Fibroblast of gingiva (primary cell): ENCODE measurements at places on chromosomes 13 and 19.

- no peak for DNase-seq
Observed at GRCh38 chr13:93304134-93304533, 77.5 kb downstream of the GPC6 start.

- no peak for DNase-seq
Observed at GRCh38 chr13:26919311-26919710, 158.7 kb upstream of the GPR12 start.

DNA sequence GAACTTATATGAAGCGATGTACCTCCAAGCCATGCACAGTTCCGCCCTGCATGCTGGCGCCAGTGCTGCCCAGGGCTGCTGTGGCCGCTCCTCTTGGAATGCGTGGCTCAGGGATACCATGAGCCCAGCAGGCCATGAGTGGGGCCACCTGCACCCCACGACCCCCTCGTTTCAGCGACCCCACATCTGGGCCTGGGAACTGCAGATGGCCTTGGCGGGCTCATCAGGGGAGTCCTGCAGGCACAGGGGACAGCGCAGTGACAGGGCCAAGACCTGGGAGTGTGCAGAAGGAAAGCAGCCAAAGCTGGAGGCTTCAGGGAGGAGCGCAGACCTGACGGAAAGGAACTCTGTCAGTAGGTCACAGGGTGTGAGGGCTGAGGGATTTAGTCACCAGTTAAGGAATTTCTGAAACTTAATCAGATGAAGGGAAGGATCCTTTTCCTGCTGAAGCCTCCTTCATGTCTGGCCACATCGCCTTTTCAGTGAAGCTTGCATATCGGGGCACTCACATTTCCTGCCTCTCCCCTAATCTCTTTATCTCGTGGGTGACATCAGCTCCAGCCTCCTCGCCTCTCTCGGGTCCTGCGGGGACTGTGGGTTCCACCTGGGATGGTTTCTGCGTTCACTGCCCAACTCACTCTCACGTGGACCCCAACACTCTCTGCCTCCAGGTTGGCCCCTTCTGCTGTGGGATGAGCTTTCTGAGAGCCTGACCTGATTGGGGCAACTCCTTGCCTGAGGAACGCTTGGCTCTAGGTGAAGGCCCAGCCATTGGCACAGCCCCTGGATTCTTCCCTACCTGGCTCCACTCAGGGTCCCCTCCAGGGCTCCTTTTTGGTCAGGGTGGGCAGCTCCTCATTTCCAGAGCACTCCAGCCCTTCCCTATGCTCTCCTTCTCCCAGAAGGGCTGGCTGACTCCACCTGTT, 123.5 kb downstream of the CRYL1 start:
- no peak for DNase-seq

DNA sequence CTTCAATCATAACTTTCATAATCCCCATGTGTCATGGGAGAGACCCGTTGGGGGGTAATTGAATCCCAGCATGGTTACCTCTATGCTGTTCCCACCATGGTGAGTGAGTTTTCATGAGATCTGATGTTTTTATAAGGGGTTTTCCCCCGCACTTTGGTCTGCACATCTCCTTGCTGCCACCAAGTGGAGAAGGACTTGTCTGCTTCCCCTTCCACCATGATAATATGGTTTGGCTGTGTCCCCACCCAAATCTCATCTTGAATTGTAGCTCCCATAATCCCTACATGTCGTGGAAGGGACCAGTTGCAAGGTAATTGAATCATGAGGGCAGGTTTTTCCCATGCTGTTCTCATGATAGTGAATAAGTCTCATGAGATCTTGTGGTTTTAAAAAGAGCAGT, 524.9 kb downstream of the SLITRK5 start:
- no peak for DNase-seq

DNA sequence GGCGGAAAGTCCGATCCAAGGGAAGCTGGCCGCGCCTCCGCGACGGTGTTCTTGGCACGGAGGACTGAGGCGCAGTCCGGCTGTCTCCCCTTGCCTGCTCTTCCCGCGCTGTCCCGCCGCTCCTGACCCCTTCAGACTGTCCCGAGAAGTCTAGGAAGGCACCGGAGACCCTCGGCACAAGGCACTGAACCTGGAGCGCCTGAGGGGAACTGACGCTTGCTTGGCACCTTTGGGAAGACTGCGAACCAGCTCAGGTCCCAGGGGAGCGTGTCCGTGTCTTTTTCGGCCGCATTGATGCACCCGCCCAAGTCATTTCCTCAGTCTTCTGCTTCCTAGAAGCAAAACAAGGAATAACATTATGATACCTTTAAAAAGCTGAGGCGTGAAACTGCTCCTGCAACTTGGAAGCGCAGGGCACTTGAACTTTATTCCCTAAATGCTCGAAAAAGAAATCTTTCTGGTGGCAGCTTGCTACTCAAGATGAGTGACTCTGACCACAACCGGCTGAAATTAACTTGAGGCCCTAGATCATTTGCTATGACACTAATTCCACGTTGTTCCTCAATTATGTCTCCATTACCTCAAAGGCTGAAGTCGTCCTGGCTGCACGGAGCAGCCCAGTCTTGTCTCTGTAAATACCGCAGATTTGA, 735 bp upstream of the FLT1 start:
- DNase-seq = no peak

DNA sequence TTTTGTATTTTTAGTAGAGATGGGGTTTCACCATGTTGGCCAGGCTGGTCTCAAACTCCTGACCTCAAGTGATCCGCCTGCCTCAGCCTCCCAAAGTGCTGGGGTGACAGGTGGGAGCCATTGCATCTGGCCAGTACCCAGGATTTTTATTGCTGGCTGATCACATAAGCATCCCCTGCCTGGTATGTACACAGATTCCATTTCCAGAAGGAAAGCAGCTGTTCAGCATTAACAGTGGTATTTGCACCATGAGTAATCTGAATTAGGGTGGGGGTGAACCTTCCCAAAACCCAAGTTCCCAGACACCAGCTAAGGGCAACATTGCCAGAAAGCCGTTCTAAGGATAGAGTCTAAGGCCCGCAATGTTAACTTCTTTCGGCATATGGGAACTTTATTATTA, 7.3 kb downstream of the ZNF555 start:
- DNase-seq = no peak

GRCh38 chr19:10395003-10395402, 8.3 kb downstream of the CDC37 start:
- DNase-seq = no peak

- peak; percentile 19 for DNase-seq
Observed at GRCh38 chr13:73230716-73231115, 171.9 kb downstream of the KLF5 start.

DNA sequence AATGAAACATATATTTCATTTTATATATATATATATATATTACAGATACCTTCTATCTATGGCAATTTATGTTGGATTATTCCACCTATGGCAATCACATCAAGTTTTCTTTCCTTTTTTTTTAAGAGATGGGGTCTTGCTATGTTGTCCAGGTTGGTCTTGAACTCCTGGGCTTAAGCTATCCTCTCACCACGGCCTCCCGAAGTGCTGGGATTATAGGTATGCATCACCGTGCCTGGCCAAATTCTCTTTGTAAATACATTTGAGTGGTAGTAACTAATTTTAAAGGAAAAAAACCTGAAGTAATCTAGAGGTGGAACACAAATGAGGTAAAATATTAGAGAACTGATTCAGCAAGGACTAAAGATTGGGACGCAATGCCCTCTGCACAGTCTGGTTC, 21.6 kb upstream of the BRD4 start:
- DNase-seq = no peak

GRCh38 chr13:78431328-78431727, 172.0 kb downstream of the POU4F1 start:
- DNase-seq = no peak

- peak; percentile 37 for DNase-seq
Observed at GRCh38 chr13:19601749-19602725, 31.4 kb upstream of the MPHOSPH8 start.

DNA sequence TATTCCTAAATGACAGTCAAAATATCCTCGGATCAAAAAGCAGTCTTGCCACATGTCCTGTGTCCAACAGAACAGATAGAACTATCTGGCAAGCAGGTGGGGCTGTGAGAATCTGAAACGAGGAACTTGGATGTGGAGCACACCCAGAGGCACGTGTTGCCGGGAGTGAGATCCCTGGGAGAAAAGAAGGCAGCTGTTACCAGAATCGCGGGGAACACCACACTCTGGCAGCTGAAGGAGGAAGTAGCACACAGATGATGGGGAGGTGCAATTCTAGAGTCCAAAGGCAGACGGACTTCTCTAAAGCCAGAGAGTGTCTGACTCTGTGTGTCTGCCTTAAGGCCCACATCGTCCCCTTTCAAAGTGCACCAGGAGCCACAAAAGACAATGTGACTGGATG, 22.3 kb downstream of the SLC7A1 start:
- peak; percentile 13 for DNase-seq

- DNase-seq = no peak
Observed at GRCh38 chr19:15810335-15810734, 5.1 kb downstream of the OR10H1 start.

DNA sequence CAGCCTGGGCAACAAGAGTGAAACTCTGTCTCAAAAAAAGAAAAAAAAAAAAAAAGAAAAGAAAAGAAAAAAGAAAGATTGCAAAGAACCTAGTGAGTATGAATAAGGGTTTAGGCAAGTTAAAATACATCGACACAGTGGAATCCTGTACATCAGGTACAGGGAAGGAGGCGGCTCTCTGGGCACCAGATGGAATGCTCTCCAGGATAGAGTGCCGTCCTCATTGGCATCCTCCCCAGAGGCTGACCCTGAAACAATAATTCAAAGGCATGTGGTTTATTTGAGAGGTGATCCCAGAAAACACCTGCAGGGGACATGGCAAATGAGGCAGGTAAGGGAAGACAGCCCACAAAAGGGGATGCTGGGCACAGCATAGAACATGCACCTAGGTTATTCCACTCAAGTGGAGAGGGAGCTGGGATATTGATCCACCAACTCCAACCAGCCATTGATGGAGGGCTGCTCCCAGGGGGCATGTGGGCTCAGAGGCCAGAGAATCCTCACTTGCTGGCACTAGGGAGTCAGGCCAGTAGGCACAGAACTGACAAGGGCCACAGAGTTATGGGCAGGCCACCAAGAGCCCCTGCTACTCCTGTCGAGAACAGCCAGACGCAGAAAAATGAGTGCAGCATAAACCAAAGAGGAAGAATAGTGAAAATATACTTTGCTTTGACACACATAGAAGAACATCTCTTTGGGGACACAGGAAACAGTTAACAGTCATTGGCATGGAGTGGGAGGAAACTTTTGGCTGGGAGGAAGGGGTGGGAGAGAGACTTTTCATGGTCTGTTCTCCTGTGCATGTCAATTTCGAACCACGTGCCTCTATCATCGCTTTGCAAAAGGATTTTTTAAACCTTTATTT, 4.2 kb downstream of the TSPAN16 start:
- DNase-seq = no peak

DNA sequence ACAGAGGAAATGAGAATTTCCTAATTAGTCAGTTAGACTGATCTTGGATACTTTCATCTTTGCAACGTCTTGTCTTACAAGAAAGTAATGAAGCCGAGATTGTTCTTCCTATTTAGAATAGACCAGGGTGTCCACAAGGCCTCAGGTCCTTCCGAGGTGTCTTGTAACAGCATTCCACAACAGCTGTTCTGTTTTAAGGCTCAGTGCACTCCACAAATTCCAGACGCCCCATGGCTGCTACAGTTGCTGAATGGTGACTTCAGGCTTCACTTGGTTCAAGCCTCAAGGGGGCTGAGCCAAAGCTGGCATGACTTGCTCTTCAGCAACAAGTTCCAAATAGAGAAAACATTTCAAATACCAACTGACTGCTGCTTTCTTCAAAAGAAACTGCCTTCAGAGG, 143.4 kb downstream of the SHISA2 start:
- no peak for DNase-seq

GRCh38 chr19:1234955-1235380, 2.8 kb downstream of the CBARP start:
- no peak for DNase-seq

DNA sequence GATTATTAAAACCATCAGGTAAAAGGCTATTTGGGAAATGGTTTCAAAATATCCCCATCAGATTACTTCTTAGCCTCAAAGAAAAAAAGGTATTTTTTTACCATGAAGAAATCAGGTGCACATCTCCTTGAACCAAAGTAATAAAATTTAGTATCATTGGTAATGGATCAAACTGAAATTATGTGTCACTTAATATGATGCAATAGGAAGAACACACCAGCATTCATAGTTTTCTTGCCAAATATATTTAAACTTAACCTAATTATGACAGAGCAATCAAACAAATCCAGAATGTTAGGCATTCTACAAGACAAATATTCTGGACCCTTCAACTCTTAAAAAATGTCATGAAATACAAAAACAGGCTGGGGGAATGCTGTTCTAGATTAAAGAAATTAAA, 4.1 kb upstream of the ZNF420 start:
- DNase-seq = no peak

DNA sequence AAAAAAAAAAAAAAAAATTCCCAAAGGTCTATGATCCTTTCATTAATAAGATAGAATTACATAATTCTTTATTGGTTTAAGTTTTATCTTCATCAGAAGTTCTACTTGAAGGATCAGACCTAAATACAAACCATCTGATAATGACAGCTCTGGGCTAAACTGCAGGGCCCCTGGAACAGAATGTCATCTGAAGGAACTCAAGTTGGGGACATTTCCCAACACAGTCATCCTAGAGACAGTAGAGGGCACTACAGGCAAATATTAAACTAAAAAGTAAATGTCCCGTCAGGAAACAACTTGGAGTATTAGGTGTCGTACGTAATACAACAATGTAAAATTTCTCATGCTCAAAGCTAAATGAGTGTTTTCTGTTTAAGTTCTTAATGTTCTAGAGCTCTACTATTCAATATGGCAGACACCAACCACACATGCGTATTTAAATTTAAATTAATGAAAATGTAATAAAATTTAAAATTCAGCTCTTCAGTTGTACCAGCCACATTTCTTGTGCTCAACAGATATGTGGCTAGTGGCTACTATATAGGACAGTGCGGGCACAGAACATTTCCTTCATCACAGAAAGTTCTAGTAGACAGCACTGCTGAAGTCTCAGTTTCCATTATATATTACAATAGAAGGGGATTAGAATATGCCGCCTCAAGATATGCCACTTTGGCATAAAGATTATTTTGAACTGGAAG, 21.8 kb upstream of the NAXD start:
- DNase-seq = peak; percentile 55

- DNase-seq = no peak
Observed at GRCh38 chr19:1757468-1758230, 4.3 kb downstream of the ONECUT3 start.
